Progenitor cell of endocrine pancreas (in vitro differentiated cells): ENCODE measurements at places on chromosomes 5 and 9. TPM values are rescaled to one million over a fixed set of nuclear protein-coding genes. Genes with fewer than 3 reads are reported as not detected.

The FRMD3 gene
- total RNA-seq, result 0.65 and 0.73 TPM in 2 replicates

DNA sequence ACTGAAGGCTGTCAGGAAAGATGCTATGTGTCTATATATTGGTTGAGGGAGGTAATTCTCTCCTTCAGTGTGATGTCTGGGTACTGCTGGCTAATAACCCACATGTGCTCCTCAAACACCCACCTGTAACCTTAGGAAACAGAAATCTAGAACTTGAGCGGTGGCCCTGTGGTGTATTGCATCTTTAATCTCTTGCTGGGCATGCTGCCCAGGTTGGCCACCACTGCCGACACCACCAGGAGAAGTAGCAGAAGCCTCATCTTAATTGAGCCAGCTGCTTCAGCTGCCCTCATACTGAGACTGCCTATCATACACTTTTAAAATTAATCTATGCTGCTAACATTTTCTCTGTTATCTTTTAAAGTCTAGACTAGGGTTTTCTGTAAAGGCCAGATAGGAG, 103.5 kb upstream of the C5orf63 start:
- H3K4me3 ChIP-seq, result no peak overlapping the region
- H3K27me3 ChIP-seq, result no peaks in the 10 kb centered on the region
- DNase-seq, result no peak

DNA sequence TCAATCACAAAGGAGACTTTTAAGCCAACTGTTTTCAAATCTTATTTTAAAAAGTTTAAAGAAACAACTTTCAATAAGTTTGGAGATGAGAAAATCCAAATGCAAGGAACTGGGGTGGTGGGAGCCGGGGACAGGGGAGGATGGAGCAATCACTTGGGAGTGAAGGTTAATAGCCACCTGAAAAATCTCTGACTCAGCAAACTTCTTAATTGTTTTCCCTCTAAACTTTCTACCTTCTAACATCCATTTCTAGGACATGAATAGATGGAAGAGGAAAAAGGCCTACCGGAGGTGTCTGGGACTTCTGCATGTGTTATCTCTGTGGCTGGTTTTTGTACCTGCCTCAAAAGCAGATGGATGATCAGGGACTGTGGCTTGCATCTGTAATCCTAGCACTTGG, 360.6 kb downstream of the OSTF1 start:
- no peak overlapping the region for H3K27ac ChIP-seq
- no peaks in the 10 kb centered on the region for H3K36me3 ChIP-seq
- no peaks in the 10 kb centered on the region for H3K4me1 ChIP-seq
- H3K27me3 ChIP-seq, result peaks cover 9% of the 10 kb centered on the region
- no peak overlapping the region for H3K4me3 ChIP-seq
- DNase-seq, result no peak

DNA sequence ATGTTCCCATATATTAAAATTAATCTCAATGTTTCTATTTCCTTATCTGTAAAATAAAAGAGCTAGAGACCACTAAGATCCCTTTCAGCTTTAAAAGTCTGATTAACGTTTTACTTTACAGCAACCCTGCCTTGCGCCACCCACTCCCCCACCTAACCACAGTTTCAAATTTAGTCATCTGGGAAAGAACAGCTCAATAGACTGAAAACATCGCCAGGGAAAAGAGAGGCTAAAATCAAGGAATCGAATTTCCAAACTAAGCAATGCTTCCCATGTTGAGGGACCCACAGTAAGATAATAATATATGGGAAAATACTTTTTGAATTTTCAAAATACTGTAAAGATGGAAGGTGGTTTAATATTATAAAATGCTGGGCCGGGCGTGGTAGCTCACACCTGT, 6.6 kb downstream of the SAXO1 start:
- H3K4me3 ChIP-seq, result no peak overlapping the region
- H3K4me1 ChIP-seq, result no peaks in the 10 kb centered on the region
- H3K27me3 ChIP-seq, result peaks cover 8% of the 10 kb centered on the region
- no peak for DNase-seq
- H3K36me3 ChIP-seq, result no peaks in the 10 kb centered on the region

DNA sequence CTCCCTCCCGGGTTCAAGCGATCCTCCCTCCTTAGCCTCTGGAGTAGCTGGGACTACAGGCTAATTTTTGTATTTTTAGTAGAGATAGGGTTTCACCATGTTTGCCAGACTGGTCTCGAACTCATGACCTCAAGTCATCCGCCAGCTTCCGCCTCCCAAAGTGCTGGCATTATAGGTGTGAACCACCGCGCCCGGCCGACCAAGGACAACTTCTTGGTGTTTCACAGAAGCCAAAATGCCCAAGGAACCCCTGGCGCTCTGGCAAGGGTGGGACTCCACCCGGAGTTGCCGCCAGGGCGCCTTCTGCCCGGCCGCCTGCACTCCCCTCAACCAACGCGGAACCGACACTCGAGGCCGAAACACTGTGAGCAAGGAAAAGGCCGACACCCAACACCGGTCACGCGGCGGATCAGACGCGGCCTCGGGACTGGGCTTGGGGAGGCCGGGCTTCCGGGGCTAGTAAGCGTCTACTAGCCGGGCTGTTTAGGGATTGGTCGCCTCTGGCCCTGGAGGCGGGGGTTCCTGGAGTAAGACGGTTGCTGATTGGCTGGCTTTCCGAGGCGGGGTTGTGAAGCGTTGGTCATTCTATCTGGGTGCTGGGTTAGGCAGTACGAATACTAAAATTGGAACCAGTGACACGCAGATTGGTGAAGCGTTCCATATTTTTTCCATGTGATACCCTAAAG, 7.7 kb upstream of the CFAP157 start:
- H3K27me3 ChIP-seq, result no peaks in the 10 kb centered on the region
- peaks cover 11% of the 10 kb centered on the region for H3K4me1 ChIP-seq
- H3K4me3 ChIP-seq, result peak overlapping the region; percentile 71
- H3K27ac ChIP-seq, result peak overlapping the region; percentile 73

GRCh38 chr9:90311811-90312210, 330.8 kb downstream of the DIRAS2 start:
- H3K27me3 ChIP-seq, result peaks cover 7% of the 10 kb centered on the region
- no peaks in the 10 kb centered on the region for H3K36me3 ChIP-seq
- DNase-seq, result no peak
- no peak overlapping the region for H3K4me3 ChIP-seq
- H3K27ac ChIP-seq, result no peak overlapping the region

The RLN1 gene
- 0.91 and 1.2 TPM in 2 replicates for total RNA-seq

The FOXD4L4 gene
- 0.16 and 0.19 TPM in 2 replicates for total RNA-seq

DNA sequence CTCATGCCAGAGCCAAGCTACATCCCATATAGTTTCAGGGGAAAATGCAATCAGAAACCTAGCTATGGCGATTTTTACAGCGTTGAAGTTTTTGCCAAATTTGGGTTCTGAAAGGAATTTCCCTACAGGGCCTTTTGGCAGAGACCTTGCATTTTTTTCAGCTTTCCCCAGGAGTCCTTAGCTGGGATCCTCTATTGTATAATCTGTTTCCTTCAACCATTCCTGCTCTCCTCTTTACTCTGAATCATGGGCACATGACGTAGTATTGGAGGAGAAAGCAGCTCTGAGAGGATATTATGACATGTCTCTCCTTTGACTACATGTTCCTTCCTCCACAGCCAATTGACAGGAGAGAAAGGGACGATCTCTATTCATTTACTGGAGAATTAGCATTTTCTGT, 118.5 kb upstream of the ERCC6L2 start:
- peaks cover 5% of the 10 kb centered on the region for H3K4me1 ChIP-seq
- no peaks in the 10 kb centered on the region for H3K36me3 ChIP-seq
- H3K27me3 ChIP-seq, result peaks cover 39% of the 10 kb centered on the region
